Stimulated activated CD8-positive, alpha-beta memory T cell treated with anti-CD3 and anti-CD28 coated beads, Interleukin-2, amount 100 ng/mL, for 1 hour (primary cell): ENCODE measurements at places on chromosomes 16 and 17.

DNA sequence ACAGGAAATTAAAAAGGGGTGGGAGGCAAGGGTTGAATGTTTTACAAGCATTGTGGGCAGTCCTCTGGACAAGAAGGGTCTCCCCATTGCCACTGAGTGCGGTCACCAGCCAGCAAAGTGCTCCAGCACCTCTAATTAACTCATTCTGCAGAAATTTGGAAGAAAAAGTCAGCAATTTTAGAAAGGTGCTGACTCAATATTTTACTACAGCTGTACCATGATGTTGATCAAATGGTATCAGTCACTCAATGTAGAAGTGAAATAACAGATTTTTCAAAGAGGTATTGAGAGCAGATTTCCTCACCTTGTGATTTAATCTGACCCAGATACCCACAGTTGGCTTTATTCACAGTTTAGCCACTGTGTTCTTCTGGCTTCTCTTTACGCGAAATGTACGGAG, 96.7 kb downstream of the PMP22 start:
- no peak for DNase-seq

DNA sequence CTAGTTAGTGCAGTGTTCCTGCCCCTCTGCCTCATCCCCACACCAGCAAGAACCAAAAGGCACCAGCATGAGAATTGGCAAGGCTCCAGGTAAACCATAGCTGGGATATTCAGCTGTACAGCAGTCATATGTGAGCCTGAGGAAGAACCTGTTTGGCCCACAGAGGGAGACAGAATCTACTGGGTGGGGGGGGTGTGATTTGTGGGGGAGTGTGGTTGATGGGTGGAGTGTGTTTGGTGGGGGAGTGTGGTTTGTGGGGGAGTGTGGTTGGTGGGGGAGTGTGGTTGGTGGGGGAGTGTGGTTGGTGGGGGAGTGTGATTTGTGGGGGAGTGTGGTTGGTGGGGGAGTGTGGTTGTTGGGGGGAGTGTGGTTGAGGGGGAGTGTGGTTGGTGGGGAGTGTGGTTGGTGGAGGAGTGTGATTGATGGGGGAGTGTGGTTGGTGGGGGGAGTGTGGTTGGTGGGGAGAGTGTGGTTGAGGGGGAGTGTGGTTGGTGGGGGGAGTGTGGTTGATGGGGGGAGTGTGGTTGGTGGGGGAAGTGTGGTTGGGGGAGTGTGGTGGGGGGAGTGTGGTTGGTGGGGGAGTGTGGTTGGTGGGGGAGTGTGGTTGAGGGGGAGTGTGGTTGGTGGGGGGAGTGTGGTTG, 19.5 kb downstream of the MINK1 start:
- DNase-seq, result no peak

- DNase-seq, result no peak
Observed at GRCh38 chr16:58963479-58963878, 229.4 kb upstream of the GOT2 start.

DNA sequence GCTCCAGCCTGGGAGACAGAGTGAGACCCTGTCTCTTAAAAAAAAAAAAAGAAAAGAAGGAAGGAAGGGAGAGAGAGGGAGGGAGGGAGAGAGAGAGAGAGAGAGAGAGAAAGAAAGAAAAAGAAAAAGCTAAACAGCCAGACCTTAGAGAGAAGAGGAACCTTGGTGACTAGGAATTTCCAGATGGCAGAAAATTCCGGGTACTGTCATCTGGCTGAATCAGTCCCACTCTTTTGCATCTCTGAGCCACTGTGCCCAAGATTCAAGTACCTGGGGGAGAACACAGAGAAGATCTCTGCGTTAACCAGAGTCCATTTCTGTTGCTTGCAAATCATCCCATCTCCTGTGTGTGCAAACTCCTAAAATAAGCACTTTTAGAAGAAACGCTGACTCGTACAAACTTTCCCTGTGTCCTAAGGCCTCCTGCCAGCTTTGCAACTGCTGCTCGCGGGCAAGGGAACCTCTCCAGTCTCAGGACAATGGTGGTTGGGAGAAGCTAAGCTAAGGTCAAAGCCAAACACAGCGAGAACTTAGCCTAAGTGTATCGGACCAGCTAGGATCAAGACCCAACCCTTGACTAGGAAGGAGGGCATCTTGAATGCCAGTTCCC, 18.0 kb downstream of the BMERB1 start:
- no peak for DNase-seq

GRCh38 chr17:35291802-35292201, 48.9 kb downstream of the SLFN5 start:
- DNase-seq, result no peak

GRCh38 chr17:50632637-50633036, 2.0 kb upstream of the ABCC3 start:
- DNase-seq, result no peak

- no peak for DNase-seq
Observed at GRCh38 chr17:59067756-59068155, 38.9 kb downstream of the TRIM37 start.

DNA sequence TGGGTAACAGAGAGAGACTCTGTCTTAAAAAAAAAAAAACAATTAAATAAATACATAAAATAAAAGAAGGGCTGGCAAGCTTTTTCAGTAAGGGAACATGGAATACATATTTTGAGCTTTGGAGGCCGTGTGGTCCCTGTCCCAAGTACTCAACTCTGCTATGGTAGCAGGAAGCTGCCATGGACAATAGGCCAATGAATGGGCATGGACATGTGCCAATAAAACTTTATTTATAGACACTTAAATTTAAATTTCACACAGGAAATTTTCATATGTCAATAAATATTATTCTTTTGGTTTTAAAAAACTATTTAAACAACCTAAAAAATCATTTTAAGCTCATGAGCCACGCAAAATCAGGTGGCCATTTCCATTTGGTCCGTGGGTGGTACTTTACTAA, 3.8 kb downstream of the OTOA start:
- no peak for DNase-seq

GRCh38 chr16:27636453-27637240, 86.7 kb downstream of the KATNIP start:
- DNase-seq, result no peak

DNA sequence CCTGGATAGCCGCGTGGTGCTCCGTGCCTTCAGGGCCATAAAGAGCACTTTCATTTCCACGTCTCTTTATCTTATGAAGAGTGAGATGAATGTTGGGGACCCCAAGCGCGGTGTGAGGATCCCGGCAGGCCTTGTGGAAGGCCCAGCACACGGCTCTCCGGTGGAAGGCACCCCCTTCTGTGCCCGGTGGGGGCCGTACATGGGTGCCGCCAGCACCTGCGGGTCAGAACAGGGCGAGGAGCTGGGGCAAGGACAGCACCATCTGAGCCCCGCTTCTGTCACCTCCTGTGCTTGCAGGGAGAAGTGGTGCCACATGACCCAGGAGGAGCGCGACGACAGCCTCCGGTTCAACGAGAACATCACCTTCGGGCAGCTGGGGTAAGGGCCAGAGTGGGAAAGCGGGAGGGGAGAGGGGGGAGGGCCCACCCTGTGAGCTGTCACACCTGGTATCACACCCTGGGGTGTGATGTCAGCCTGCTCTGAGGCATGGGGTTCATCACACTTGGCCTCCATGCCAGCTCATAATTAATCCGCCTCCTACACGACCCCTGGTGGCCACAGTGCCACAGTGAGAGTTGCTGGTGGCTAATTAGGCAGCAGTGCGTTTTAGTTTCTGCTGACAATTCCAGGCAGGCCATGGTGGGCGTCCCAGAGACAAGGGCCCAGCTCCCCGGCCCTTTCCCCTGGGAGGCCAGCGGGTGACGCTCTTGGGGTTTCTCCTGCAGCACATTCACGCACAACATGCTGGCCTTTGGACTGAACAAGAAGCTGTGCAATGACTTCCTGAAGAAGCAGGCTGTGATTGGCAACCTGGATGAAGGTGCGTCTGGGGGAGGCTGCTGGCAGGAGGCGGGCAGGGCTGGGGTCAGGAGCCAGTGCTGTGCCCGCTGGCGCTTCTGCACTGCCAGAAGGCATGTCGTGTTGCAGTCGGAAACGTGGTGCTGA, 25.7 kb downstream of the CIBAR2 start:
- DNase-seq, result peak; percentile 50

DNA sequence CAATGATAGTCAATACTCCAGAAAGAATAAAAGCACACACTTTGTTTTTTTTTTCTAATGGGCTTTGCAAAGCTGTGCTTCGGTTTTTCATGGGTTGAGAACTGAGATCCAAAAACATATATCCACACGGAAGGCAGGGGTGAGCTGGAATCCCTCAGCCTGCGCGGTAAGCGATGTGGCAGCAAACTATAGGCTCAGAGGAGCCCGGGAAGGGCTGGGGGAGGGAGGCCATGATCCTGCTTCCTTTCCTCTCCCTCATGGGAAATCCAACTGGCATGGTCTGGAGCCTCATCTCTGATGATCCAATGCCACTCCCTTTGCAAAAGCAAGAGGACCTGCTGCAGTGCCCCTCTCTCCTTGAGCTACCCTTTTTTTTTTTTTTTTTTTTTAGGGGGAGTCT, 8.2 kb downstream of the RBFOX3 start:
- no peak for DNase-seq

- DNase-seq, result no peak
Observed at GRCh38 chr17:76640550-76641380, 2.8 kb downstream of the ST6GALNAC1 start.

GRCh38 chr16:13315642-13316427, 414.4 kb downstream of the SHISA9 start:
- DNase-seq, result no peak

DNA sequence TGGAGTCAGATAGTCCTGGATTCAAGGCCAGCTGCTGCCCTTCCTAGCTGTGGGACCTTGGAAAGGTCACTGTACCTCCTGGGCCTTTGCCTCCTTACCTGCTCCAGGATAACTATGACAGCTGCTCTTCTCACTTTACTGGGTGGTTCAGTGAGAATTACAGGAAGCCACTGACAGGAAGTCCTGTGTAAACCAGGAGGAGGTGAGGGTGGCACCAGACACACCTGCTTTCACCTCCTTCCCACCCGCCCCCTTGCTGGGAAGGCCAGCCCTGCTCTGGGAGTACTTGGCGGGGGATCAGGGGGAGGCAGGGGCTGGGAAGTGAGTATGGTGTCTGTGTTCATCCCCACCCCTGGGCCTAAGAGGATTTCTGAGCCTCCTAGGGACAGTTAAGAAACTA, 42.6 kb downstream of the CPNE2 start:
- peak; percentile 16 for DNase-seq
